Midbrain (tissue), 1 donor: ENCODE measurements at places on chromosomes 1 and 21.

DNA sequence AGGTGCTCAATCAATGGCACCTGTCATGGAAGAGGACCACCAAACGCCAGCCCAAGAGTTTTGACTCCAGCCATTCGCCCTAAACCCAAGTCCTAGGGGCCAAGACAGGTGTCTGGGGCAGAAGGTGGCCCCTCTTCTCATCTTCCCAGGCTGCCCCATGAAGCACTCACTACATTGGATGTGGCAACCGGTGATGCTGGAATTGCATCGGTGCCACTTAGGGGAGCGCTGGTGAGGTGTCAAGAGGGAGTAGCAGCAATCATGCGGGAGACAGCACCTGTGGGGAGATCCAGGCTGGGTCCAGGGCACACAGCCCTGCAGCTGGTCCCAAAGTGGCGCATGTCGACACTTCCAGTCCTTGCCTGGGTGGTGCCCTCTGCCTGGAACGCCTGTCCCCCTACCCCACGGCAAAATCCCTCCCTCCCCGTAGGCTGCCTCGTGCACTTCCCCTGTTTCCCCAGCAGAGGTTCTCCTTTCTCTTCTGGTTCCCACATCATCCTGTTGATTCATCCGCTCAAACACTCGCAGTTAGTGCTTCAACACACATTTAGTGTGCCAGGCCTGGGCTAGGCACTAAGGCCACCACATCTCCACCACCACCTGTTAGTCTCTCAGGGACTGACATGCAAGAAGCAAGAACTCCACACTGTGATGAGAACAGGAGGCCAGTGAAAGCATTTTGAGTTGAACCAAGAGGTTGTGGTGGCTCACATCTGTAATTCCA is 18.5 kb downstream of the PLA2G2D start:
- DNase-seq = no peak

GRCh38 chr1:35175098-35175576 is 17.8 kb downstream of the SFPQ start:
- no peak for DNase-seq

- no peak for DNase-seq
These were observed 7.5 kb downstream of the PPP1R12B start for GRCh38 chr1:202355944-202356553.

GRCh38 chr1:155485945-155486344 is 76.7 kb downstream of the ASH1L start:
- DNase-seq = peak; percentile 10

- no peak for DNase-seq
These were observed 69.4 kb downstream of the NID1 start for GRCh38 chr1:235995511-235995910.

GRCh38 chr1:234763367-234763766 is 153.4 kb upstream of the IRF2BP2 start:
- DNase-seq = no peak

GRCh38 chr1:28898405-28898881 is 15.9 kb upstream of the EPB41 start:
- DNase-seq = no peak

DNA sequence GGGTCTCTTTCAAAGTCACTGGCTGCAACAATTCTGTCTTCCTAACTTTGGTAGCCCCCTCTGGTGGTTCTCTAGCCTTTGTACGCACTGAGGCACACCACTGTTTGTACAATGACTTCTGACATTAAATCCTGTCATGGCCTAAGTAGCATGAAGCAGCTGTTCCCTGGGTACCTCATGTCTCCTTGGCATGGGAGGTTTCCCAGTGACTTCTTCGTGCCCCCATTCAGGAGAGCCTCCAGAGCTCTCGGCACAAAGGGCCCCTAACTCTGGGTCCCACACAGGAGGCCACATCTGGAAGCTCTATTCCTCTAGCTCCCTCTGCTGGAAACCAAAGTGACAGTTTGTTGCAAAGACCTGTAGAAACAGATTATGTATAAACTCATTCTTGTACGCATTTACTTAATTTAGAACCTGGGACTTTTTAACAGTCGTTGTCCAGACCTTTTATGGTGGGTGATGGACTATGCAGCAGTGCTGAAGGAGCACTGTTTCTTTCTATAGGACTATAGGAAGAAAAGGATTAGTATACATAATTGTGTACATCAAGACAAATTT is 13.4 kb downstream of the SWT1 start:
- DNase-seq = peak; percentile 52

DNA sequence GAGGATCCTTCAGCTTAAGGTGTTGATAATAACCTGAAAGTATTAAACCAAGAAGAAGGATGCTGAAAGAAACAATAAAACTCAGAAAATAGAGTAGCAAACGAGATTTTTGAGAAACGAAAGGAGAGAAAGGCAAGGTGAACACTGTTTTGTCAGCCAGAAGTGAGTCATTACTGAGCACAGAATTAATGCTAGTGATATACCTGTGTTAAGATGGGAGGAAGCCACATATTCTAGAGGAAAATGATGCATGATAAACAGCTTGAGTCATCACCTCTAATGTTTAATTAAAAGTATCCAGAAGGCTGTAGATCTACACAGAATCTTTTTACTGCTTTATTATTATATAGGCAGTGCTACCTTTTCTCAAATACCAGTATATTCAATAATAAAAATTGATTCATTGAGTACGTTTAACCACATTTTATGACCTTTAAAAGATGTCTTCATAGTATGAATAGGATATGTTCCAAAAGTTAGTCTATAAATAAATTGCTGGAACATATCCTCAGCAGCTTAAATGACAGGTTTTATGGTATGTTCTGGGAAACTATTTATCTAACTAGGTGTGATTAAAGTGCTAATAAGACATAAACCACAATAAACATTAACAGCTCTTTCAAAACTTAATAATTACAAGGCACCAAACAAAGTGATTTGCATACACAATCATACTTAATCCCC is 10.3 kb downstream of the SH3GLB1 start:
- DNase-seq = no peak

DNA sequence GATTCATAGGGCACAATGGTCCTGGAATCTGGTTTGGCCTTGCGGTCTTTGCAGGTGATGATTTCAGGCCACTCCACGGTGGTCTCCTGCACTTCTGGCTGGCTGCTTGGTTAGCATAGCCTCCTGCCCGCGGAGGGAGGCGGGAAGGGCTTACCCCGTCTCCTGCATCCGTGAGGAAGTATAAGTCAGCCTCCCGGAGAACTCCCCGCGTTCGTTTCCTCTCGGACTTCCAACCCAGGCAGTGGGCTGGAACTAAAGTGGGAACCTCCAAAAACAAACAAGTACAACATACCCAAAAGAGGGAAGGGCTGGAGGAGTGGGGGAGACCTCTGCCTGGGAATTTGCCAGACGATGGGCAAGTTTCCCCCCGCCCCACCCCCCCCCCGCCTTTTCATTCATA is 939 bp upstream of the CCN1 start:
- no peak for DNase-seq

DNA sequence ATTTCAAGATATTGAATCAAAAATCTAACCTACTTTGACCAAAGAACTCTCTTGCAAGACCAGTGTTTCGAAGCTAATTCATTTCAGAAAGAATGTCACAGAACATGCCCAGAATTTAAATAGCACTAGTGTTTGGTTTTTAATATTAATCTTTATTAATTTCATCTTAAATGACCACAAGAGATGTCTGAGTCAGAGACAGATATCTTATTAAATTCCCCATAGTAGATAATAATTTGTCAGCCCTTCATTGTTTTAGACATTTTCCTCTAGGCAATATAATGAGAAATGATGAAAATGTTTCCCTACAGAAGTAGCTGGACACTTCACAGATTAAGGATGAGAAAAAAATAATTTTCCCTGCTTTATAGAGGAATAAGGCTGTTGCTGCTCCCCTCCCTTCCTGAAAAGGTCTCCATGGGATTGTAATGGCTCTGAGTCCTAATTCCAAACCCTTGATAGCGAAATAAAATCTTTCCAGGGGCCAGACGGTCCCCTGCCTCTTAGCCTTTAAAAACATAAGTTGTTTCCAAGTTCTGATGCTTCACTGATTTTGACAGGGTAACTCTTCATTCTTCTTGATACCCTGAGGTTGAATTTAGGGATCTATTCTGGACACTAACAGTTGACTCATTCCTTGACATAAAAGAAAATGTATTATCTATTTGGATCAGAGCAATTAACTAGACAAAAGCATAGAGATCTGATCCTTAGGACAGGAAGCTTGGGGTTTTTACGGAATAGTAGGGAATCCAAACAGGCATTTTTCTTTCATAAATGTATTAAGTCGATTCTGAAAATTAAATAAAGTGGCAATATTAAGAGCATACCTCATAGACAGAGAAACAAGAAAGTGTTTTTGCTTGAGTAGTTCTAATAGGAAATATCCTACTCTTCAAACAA is 820.8 kb downstream of the BRINP3 start:
- DNase-seq = no peak

GRCh38 chr1:164838786-164839185 is 279.8 kb downstream of the PBX1 start:
- DNase-seq = no peak

GRCh38 chr1:92826792-92827191 is 5.0 kb upstream of the RPL5 start:
- no peak for DNase-seq
